ENCODE measurements at places on chromosomes 2 and 18. TPM values are rescaled to one million over a fixed set of nuclear protein-coding genes. Genes with fewer than 3 reads are reported as not detected.
A peak's percentile ranks its signal among the peaks of the same experiment; 100 is the strongest.

DNA sequence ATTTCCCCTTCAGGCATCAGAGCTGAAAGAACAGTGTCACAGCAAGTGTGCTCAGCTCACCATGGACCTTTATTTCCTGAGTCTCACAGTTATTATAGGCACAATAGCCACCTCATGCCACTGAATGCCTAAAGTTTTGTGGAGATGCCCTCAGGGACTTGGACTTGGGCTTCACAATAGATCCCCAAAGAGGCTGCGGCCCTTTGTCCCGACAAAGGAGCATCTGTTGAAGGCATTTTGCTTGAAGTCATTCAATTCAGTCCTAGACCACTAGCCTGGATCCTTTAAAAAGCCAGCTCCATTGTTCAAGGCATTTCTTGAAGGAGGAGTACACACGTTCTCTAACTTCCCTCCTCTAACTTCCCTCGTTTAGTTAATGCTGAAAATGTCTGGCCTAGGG is 125.4 kb downstream of the DCC start:
- H3K36me3 ChIP-seq = no peaks in the 10 kb centered on the region
- H3K27ac ChIP-seq = no peak overlapping the region
- DNase-seq = no peak
- H3K4me1 ChIP-seq = no peaks in the 10 kb centered on the region
- H3K4me3 ChIP-seq = no peak overlapping the region

DNA sequence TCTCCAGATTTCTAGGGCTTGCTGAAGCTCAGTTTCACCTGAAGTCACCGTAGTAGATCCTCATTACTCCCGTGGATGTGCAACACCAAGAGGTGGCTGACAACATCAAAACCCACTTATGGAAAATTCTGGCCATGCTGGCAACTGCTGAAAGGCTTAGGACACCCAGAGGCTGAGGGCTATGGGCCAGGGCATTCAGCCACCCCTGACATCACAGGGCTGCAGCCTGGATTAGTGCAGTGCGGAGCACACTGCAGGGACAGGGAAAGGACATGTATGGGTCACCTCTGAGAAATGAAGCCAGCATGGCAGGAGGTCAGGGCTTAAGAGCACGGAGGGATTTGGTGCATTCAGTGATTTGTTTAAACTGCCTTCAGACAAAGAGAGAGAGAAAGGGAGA is 300.6 kb downstream of the TDRD15 start:
- no peaks in the 10 kb centered on the region for H3K27me3 ChIP-seq
- H3K4me3 ChIP-seq = no peak overlapping the region
- no peak for DNase-seq
- no peaks in the 10 kb centered on the region for H3K36me3 ChIP-seq

The SERPINB12 gene
- total RNA-seq = not detected

DNA sequence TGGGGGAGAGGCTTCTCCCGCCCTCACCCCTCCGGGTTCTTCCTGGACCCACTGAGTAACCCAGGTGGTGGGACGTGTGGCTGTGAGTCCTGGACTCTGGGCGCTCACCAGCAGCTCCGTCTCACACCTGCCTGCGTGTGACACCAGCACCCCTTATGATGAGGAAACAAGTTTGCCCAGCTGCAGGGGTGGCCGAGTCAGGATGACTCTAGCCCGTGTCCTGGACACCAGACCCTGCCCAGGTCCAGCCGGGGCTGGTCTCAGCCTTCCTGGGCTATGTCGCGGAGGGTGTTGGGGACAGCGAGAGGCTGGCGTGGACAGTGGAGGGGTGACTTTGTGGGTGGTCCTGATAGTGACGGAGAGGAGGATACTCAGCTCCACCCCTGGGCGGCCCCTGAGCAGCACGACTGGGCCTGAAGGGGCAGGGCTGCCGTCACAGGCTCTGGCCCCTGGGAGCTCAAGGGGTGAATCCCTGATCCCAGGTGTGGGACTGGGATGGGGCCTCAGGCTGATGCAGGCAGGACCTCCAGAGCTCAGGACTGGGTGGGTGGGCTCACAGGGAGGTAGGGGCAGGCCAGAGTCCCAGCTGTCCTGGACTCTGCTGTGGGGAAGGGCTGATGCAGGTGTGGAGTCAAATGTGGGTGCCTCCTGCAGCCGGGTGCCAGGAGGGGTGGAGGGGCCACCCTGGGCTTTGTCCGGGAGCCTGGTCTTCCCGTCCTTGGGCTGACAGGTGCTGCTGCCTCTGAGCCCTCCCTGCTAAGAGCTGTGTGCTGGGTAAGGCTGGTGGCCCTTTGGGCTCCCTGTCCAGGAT is 3.7 kb downstream of the GPR35 start:
- 0 out of 2 replicates have a peak, but pooled peaks cover 3% of the 10 kb centered on the region for H3K4me1 ChIP-seq
- no peak for DNase-seq
- no peaks in the 10 kb centered on the region for H3K36me3 ChIP-seq
- no peaks in the 10 kb centered on the region for H3K27me3 ChIP-seq

- no peaks in the 10 kb centered on the region for H3K27me3 ChIP-seq
- DNase-seq = no peak
- peaks cover under 1% of the 10 kb centered on the region for H3K4me1 ChIP-seq
- no peaks in the 10 kb centered on the region for H3K36me3 ChIP-seq
- no peak overlapping the region for H3K27ac ChIP-seq
Measured at GRCh38 chr2:130381619-130382018, 25.8 kb downstream of the PTPN18 start.

The AAK1 gene
- 41.2 TPM for total RNA-seq

- H3K36me3 ChIP-seq = no peaks in the 10 kb centered on the region
- H3K27me3 ChIP-seq = peaks cover 15% of the 10 kb centered on the region
- no peaks in the 10 kb centered on the region for H3K4me1 ChIP-seq
- DNase-seq = no peak
- no peak overlapping the region for H3K27ac ChIP-seq
Measured at GRCh38 chr18:63031375-63031774, 288.2 kb downstream of the BCL2 start.

The CABYR gene
- 4.9 TPM for total RNA-seq

- DNase-seq = peak; percentile 81
- H3K27me3 ChIP-seq = no peaks in the 10 kb centered on the region
- H3K4me3 ChIP-seq = peak overlapping the region; percentile 78
- peak overlapping the region; percentile 89 for H3K27ac ChIP-seq
- H3K4me1 ChIP-seq = peaks cover 32% of the 10 kb centered on the region
Measured at GRCh38 chr2:64750001-64750816, 96.5 kb upstream of the SERTAD2 start.

The AKAIN1 gene
- not detected for total RNA-seq
